ENCODE measurements at places on chromosomes 2 and 18.

GRCh38 chr2:130769343-130769907 is 14.1 kb downstream of the AMER3 start:
- DNase-seq: no peak

DNA sequence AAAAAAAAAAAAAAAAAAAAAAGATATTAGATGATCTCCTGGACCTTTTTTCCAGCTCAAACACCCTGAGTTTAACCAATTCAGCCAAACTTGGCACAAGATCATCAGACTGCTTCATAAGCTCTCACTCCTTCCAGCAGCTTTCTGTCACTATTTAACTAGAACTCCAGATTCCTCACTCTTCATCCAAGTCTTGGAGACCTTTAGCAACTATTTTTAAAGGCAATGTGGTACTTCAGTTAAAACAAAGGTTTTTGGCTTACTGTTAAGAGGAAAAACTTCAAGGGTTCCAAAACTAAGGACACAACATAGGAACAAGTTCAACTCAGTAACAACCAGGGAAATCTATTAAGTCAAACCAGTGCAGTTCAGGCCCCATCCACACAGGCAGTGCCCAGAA is 23.2 kb downstream of the LAMA1 start:
- no peak for DNase-seq

- DNase-seq: no peak
These were observed 91.9 kb upstream of the ALKAL2 start for GRCh38 chr2:379778-380177.

GRCh38 chr18:55642191-55642590 is 54.2 kb upstream of the TCF4 start:
- no peak for DNase-seq

GRCh38 chr2:3504741-3505140 is 14.6 kb downstream of the ADI1 start:
- DNase-seq: no peak

DNA sequence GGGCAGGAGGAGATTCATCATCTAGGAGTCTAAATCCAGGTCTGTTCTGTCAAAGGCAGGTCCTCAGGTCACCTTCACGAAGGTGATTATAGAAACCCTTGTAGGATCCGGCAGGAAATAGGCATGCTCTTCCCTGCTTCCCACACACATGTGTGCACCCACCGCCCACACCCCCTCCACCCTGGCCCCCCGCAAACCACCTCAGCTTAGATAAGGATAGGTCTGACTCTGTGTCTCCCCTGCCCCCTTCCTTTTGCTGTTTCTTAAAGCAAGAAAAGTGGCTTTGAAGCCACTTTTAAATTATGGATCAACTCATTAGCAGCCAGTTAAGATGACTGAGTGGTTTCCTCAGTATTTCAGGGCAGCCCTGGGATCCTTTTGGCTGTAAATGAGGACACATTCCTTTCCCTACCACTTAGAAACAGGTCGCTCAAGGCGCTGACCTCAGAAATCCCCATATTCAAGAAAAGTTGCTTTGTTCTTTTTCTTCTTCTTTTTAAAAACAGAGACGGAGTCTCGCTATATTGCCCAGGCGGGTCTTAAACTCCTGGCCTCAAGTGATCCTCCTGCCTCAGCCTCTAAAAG is 14.5 kb upstream of the CIB4 start:
- DNase-seq: no peak

- no peak for DNase-seq
These were observed 1495.5 kb upstream of the ACVR2A start for GRCh38 chr2:146349334-146349733.

DNA sequence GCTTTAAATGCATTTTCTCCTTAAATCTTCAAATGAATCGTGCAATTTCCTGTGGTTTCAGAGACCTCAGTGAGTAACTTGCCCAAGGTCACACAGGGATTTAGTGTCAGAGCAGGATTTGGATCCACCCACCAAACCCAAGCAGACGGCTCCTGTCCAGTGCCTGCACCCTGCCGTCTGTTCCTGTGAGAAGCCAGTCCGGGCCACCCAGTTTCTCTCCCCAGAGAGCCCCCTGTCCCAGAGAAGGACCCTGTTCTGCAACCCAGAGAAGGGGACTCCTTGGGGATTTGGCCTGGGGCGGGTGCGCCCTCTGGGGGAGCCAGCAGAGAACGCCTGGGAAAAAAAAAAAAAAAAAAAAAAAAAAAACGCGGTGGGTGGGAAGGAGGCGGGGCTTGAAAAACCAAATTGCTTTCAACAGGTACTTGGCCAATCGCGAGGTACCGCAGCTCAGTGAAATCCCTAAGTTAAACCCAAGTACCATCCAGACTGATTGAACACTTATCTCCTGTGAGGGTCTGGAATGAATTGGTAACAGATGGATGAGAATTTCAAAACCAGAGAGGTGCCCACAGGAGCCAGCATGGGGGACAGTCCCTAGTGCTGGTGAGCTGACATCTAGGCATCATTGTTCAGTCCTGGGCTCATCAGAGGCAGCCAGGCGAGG is 30.9 kb upstream of the REEP1 start:
- peak; percentile 27 for DNase-seq

GRCh38 chr2:152335016-152335725 is at the start of gene FMNL2:
Gene FMNL2, plus strand, starts transcription at chr2:152335174.
- DNase-seq: no peak

- DNase-seq: no peak
These were observed 12.0 kb downstream of the PCARE start for GRCh38 chr2:29062371-29062770.

DNA sequence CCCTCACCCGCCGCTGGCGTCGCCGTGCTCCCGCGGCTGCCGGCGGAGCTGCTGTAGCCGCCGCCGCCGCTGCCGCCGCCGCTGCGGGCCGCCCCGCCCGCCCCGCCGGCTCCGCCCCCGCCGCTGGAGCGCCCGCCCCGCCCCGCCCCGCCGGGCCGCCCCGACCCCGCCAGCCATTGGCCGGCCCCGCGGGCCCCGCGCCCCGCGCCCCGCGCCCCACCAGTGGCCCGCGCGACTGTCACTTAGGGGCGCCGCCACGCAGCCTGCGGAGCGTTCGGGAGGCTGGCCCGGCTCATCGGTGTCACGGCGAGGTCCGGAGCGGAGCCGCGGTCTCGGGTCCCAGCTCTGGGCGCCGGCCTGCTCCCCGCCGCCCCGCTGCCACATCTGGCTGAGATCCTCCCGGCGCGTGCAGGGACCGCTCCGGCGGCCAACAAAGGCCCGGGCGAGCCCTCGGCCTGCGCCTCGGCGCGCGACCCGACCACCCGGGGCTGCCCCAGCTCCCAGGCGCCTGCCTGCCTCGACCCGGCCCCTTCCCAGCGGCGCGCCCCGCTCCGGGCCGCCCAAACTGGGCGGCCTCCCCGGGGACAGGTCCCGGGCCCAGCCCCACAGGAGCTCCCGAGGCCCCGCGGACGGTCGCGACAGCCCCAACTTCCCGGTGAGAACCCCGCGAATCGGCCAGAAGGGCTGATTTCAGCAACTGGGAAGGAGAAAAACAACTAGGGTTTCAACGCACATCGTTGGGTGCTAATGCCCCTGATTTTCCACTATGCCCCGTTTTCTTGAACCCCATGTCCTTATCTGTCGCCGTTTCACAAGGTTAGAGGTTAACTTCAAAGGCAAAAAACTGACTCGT is at the start of gene MGAT4A:
TSS of gene MGAT4A (minus strand) at position 92 of the 853 bp plus-strand sequence. CDS start 4,800 bp downstream, outside the sequence.
- peak; percentile 58 for DNase-seq

DNA sequence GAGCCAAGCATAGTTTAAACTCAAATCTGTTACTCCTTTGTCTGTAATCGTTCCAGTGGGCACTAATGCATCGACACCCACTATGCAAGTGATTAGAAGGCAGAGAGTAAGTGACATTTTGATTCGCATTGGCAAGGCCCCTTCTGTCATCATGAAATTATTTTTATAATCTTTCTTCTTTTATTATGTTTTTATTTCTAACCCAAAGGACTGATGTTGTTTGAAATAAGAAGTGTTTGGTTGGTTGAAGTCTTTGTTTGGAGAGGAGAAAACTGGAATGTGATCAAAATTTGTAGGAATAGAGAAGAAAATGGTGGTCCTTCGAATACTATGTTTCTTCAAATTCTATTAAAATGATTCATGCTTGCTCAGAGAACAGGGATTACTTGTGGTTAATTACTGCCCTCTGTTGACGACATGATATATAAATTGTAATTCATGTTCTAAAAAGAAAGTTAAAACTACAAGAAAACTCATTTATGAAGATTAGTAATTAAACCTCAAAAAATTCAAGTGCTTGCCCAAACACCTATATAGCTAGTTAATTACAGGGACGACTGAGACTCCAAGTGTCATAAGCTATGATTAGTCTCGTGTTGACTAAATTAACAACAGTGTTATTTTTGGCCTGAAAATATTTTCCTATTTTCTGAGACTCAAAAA is 26.4 kb upstream of the TFPI start:
- no peak for DNase-seq

DNA sequence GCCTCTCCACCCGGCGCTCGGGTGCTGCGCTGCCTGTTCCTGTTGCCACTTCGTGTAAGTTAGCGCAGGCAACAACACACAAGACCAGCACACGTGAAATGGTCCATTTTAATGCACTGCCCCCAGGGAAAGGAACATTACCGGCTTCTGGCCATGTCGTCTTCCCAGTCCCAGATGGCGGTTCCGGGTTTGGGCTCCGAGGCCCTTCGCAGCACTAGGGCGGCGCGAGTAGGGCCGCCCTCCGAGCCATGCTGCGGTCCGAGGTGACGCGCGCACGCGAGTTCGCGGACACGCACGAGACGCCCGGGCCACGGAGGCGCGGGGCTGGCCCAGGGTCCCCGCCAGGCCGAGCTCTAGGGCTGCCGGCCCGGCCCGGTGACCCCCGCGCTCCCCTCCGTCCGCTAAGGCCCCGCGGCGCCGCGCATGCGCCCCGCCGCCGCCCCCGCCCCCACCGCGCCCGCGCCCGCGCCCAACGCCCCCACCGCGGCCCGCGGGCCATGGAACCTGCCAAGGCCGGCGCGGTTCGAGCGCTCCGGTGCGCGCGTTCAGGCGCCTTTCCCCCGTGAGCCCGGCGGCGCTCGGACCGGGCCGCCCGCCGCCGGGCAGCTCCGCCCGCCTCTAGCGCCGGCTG is 367 bp upstream of the ZNF236 start:
- peak; percentile 31 for DNase-seq

DNA sequence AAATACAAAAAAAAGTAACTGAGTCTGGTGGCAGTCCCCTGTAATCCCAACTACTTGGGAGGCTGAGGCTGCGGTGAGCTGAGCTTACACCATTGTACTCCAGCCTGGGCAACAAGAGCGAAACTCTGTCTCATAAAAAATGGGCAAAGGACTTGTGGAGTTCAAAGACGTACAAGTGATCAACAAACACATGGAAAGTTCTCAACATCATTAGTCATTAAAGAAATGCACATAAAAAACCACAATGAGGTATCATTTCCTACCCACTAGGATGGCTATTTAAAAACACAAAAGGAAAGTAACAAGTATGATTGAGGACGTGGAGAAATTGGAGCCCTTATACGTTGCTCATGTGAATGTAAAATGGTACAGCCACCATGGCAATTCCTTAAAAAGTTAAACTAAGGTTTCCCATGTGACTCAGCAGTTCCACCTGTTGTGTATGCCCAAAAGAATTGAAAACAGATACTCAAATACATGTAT is 52.3 kb downstream of the RAB10 start:
- no peak for DNase-seq

- no peak for DNase-seq
These were observed 36.3 kb downstream of the STAT4 start for GRCh38 chr2:191114403-191114886.

GRCh38 chr2:220281771-220282170 is 654.3 kb downstream of the SLC4A3 start:
- DNase-seq: no peak

- no peak for DNase-seq
These were observed 324.3 kb upstream of the PKDCC start for GRCh38 chr2:41723526-41723925.

DNA sequence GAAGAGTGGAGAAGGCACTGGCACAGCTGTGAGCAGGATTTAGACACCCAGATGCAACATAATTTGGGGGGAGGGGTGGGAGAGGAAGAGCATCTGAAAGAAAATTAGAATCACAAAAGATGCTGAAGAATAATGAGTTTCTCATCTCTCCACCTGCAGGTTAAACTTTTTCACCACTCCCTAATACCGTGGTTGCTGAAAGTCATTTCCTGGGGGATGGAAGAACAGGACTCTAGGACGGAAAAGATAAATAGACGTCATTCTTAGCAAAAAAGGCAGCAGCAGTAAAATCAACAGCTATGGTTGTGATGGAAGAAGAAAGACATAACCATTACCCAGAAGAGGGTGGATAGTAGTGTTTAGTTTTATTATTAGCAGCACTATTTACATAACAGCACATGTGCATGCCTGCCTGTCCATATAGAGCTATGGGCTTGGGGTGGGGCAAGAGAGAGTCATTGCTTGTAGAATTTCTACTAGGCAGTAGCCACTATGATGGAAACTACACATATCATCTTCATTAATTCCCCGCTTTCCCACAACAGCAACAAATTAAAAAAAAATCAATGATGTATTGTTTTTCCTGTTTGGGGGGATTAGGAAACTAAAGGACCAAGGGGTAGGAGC is 212.2 kb downstream of the TRIB2 start:
- no peak for DNase-seq

- no peak for DNase-seq
These were observed 88.8 kb upstream of the NYAP2 start for GRCh38 chr2:225310745-225311144.

- DNase-seq: no peak
These were observed 204.0 kb upstream of the ID2 start for GRCh38 chr2:8477552-8478470.

DNA sequence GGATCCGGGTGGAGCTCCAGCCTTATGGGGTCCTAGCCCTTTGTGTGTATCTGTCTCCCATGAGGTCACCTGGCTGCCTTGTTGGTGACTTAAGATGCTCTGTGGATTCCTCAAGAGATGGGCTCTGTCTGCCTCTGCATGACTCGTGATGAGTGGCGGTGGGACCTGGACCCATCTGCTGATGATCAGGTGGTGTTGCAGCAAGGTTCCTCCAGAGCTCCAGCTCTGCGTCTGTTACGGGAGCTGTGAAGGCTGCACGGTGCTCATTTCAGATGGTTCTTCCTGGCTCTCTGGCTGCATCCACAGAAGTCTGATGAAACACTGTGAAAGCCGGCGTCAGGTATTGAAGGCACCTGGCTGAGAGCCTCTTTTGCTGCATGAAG is 2.4 kb downstream of the AGAP1 start:
- no peak for DNase-seq

GRCh38 chr18:35497027-35497369 is 762 bp downstream of the INO80C start:
- DNase-seq: no peak

- DNase-seq: no peak
These were observed 92.2 kb upstream of the DSEL start for GRCh38 chr18:67608615-67609273.

Data from stimulated activated CD4-positive, alpha-beta T cell treated with anti-CD3 and anti-CD28 coated beads, TNF-alpha, amount 100 ng/mL, for 48 hours (primary cell).